Stomach (tissue), 19 donors: ENCODE measurements at places on chromosomes 7 and 10. TPM values are rescaled to one million over a fixed set of nuclear protein-coding genes. Genes with fewer than 3 reads are reported as not detected.

GRCh38 chr7:20347680-20348079 lies 17.0 kb downstream of the ITGB8 start:
- DNase-seq = no peak

DNA sequence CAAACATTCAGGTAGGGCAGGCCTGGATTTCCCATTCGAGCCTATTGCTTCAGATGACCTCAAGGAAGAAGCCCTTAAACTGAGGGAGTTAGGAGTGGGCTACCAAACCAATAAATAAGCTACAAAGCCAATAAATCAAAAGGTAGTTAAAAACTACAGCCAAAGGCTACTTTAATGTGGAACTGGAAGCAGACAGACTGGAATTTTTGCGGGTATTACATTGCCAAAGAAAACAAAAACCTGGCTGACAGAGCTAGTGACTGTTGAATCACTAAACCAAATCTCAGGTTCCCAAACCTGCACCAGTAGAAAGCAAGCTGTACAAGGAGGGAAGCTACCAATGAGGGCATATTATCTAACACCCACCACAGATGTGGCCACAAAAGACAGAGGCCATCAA lies 315.6 kb downstream of the GRM8 start:
- DNase-seq = no peak

- DNase-seq = no peak
Observed at GRCh38 chr10:108410236-108410635, 1245.7 kb upstream of the SORCS1 start.

DNA sequence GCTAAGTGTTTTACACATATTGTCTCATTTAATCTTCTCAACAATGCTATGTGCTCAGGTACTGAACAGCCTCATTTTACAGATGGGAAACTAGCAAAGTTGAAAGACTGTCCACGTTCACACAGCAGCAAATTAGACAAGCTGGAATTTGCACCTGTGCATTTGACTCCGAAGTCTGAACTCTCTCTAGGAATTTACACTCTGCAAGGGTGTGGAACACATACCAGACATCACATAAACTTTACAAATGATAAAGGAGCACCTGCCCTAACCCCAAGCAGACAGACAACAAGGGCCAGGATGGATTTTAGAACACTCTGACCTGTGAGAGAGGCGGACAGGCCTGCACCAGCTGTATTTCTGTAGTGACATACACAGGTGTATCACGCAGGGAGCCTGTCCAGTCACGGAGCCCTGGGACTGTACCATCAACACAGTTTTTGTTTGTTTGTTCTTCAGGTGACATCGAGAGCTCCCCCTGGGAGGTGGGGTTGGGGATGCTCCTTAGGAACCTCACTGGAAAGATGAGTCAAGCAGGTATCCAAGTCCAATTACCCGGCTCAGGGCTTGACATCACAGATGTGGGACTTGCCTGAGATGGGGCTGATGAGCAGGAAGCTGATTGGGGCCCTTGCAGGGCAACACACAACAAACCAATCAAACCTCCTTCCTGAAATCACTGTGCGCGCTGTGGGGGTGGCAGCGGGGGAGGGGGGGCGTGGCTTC lies 31.0 kb downstream of the MKI67 start:
- peak; percentile 29 for DNase-seq

- no peak for DNase-seq
Observed at GRCh38 chr7:102455596-102455995, 9.1 kb downstream of the ALKBH4 start.

DNA sequence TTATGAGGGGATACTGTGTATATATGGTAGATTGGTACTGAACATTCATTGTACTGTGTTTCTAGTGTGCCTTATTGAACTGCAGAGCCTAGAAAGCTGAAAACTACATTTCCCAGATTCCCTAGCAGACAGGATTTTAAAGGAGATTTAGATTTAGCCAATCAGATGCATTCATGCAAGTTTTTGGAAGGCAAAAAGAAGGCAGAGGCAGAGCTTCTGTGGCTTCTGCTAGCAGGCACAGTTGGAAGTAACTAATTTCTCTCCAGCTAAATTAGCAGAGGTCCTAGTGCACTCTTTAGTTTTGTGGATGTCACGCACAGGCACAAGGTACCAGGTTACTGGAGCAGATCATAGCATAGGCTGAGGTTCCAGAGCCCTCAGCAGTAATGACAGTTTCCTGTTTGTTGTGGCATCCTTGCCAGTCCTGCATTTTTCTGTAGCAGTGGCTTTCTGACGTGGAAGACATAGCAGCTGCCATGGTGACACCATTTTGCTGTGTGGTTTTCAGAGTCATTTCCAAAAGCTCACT lies 83.7 kb upstream of the CCDC71L start:
- no peak for DNase-seq

GPRIN2 gene
- 10.8 TPM for polyA plus RNA-seq

DNA sequence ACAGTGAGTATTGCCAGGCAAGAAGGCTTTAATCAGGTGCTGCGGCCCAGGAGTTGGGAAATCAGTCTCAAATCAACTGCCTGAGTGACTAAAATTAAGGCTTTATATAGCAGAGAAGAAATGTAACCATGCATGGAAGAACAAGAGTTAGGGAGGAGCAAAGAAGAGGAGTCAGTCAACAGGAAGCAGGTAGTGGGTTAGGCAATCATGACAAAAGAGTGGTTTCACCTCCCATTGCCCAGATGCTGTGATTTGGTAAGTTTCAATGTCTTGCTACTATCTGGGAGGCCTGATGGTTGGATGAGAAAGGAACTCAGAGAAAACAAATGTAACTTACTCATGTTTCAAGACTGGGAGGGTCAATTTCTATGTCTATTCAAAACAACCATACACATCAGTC lies 998.3 kb downstream of the GATA3 start:
- no peak for DNase-seq

OR2A42 gene
- not detected for polyA plus RNA-seq

GRCh38 chr10:60778971-60779796 lies 906 bp downstream of the CDK1 start:
- DNase-seq = no peak

- peak; percentile 27 for DNase-seq
Observed at GRCh38 chr10:114320249-114321116, 81.4 kb downstream of the VWA2 start.

- DNase-seq = no peak
Observed at GRCh38 chr7:71824006-71824760, 588.0 kb downstream of the CALN1 start.

ZNF398 gene
- polyA plus RNA-seq = 2.5 TPM

- DNase-seq = no peak
Observed at GRCh38 chr7:30667172-30667571, 15.1 kb downstream of the CRHR2 start.

DNA sequence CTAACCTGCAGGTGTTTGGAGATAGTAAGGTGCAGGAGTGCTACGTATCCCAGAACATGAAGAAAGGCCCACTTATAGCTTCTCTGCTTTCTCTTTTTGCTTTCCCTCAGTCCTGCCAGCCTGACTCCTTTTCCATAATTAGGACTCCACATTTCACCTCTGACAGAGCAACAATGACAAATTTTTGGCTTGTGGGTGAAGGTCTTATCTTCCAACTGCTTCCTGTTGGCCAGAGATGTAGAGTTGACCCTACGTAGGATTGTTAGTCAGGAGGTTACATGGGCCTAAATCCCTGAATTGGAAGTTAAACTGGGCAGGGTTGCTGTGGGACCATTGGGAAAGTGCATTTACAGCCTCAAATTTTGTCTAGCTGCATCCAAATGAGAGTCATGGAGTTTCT lies 21.3 kb downstream of the RP9 start:
- no peak for DNase-seq

DNA sequence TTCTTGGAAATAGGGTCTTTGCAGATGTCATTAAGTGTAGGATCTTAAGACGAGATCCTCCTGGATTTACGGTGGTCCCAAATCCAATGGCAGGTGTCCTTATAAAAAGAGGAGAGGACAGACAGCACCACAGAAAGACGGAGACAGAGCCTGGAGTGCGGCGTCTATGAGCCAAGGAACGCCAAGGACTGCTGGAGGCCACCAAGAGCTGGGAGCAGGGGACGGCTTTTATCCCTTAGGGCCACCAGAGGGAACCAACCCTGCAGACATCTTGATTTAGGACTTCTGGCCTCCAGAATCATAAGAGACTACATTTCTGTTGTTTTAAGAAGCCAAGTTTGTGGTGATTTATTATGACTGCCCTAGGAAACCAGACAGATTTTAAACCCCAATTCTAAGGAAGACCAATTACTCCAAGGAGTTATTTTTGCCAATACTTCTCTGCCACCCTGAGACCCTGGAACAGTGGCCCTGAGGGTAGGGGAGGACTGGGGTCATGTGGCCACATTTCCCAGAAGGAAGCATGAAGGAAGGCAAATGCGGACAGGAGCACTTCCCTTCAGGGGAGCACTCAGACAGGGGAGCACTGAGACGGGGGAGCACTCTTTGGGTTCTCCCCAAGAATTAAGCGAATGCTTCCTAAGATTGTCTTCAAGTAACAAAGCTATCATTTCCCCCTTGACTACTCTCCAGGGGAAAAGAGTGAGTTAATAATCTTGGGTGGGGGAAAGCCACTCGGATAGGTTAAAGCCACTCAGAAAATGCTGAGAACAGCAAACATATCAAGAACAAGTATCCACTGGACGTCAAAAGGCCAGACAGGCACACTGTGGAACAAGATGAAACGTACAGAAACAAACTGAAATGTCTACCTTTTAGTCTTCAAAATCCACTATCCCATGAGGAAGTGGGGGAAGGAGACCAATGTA lies 67.5 kb downstream of the CHST15 start:
- DNase-seq = peak; percentile 40

DNA sequence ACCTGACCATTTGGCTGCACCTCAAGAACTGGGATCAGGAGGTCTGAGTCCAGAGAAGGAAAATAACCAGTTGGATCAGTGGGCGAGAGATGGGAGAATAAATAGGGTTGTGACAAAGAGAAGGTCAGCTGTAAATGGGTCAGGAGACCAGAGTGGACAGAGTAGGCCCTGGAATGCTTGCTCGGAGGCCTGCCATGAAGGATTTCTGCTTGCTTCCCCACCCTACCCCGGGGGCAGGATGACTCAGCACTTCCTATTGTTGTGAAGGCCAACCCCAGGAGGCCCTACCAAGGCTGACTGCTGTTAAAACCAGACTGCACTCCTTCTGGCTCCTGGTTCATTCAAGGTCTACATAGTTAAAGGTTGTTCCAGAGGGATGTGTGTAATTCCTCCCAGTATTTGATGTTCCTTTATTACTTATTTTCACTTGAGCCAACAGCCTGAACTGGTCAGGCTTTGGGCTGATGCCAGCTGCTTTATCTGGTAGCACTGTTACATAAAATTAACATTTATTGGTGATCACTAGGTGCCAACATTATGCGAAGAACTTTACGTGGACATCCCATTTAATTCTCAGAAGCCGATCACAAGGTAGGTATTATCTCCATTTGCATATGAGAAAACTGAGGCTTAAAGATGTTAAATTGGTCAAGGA lies 27.3 kb upstream of the IFRD1 start:
- DNase-seq = peak; percentile 90

DNA sequence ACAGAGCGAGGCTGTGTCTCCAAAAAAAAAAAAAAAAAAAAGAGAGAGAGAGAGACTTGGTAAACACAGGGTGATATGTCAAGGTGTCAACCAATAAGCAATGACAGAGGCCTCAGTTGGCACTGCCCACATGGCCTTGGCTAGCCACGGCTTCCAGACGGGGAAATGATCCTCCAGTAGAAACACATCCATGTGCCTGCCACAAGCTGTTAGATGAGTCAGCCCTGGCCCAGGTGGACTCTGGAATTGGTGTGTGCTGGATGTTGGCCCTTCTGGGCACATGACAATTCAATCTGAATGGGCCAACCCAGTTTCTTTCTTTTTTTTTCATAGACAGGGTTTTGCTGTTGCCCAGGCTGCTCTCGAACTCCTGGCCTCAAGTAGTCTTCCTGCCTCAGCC lies 13.7 kb downstream of the RFC2 start:
- no peak for DNase-seq

GRCh38 chr10:1217661-1218060 lies 161.5 kb downstream of the WDR37 start:
- no peak for DNase-seq

- no peak for DNase-seq
Observed at GRCh38 chr10:43821103-43821502, 172.4 kb upstream of the ZNF32 start.

DNA sequence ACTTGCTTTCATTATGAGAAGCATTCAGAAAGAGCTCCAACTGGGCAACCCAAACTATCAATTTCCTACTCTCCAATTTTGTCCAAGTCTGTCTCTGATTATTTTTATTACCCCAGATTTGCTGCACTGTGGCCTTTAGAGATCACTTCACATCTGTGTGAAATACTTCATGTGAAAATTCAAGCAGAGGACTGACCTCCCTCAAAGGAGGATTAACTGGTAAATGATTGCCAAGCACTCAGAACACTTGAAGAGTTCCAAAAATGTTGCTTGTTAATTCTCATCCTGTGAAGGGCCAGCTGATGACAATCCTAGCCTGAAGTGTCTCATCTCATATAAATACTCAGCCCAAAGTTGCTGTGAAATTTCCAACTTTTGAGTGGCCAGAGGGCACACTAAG lies 182.8 kb upstream of the DGKB start:
- DNase-seq = no peak

DNA sequence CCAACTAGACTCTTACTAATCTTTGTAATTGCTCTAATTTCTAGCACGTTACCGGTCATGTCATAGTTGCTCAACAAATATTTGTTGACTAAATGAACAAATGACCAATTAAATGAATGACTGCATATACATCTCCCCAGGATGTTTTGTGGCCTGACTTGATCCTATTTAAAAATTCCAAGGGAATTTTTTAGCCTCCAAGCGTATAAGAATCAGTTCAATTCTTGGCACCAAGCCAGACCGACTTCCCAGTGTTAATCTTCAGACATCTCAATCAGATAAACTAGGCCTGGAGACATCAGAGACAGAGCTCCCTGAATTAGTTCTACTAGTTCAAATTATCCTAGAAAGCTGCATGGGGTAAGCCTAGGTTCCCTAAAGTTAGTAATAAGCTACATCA lies 96.0 kb downstream of the GSAP start:
- DNase-seq = no peak

DNA sequence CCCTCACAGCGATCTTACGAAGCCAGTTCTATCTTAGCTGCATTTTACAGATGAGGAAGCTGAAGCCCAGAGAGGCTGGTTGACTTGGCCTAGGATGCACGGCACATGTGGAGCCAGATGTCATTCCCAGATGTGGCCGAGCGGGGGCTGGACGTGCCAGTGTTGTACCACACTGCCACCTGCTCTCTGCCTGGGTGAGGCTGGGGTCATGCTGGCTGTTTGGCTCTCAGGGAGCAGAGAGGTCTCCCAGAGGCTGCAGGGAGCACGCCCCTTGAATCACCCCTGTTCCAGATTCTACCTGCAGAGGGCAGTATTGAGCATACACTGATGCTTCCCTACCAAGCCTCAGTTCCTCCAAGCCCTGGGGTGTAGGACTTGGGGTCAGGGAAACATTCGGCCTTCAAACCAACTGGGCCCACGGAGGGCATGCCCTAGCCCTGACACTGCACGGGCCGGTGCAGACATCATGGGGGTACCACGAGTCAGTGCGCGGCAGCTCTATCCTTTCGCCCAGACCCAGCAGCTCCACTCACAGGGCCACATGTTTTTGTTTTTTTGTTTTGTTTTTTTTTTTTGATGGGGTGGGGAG lies 3.8 kb upstream of the GTF2IRD1 start:
- DNase-seq = peak; percentile 78

MNX1 gene
- 1.9 TPM for polyA plus RNA-seq
